CD4-positive, alpha-beta T cell treated with Interleukin-12 subunit alpha and Interleukin-12 subunit beta, for 1 hour (primary cell): ENCODE measurements at places on chromosomes 6 and 20.

GRCh38 chr6:168988801-168989200 lies 264.8 kb downstream of the THBS2 start:
- no peak for DNase-seq

DNA sequence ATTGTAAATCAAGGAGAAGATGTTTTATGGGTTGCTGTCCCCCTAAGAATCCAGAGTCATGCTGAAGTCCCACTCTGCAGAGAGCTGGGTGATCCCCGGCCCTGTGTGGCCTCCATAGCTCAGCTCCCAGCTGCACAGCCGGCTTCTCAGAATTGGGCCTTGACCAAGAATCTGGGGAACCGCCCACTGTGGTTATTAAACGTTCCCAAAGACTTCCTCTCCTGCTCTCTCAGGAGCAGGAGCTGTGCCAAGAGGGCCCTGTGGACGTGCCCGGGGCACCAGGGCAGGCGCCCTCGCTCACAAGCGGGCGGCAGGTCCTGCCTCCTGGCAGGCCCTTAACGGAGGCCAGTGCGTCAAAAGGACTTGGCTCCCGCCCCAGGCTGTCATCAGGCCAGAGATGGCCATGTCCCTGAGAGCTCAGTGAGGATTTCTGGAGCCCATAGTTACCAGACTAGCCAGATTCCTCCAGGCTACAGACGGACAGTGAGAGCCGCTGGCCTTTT lies 30.4 kb downstream of the ZC3H12D start:
- DNase-seq: no peak

GRCh38 chr6:19337101-19337500 lies 500.1 kb upstream of the ID4 start:
- DNase-seq: no peak

GRCh38 chr6:208938-209337 lies 83.3 kb upstream of the DUSP22 start:
- no peak for DNase-seq

DNA sequence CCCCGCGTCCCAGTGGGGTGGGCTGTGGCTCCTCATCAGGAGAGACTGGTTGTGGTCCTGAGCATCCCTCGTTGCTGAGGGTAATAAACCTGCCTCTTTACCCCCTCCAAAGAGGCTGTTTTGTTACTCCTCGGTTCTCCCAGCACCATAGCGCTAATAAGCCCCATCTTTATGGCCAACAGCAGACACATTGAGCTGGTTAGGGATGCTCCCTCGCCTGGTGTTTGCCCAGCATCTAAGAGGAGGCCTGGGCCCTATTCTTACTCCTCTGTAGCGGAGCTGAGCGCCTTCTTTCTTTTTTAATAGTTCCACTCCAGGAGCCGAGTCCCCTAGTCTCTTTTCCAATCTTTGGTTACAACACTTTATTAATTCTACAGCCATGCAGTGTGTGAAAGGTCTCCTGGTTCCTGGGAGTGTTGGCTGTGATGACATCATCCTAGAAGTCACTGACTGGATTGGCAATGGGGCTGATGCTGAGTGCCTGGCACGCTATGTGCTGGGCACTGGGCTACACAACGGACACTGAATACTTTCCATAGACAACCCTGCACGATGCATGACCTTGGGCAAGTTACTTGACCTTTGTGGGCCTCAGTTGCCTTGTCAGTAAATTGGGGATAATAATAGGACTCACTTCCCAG lies 50.6 kb upstream of the CCDC167 start:
- no peak for DNase-seq

DNA sequence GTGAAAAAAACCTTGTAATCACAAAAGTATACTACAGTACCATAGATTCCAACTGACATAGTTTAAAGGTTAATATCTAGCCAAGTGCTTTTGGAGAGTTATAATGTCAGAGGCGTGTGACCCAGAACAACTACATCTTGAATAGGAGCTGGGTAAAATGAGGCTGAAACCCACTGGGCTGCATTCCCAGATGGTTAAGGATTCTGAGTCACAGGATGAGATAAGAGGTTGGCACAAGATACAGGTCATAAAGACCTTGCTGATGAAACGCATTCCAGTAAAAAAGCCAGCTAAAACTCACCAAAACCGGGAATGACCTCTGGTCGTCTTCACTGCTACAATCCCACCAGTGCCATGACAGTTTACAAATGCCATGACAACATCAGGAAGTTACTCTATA lies 22.4 kb upstream of the KIAA0408 start:
- DNase-seq: no peak

- no peak for DNase-seq
These were observed 57.6 kb upstream of the IPCEF1 start for GRCh38 chr6:154414021-154414813.

DNA sequence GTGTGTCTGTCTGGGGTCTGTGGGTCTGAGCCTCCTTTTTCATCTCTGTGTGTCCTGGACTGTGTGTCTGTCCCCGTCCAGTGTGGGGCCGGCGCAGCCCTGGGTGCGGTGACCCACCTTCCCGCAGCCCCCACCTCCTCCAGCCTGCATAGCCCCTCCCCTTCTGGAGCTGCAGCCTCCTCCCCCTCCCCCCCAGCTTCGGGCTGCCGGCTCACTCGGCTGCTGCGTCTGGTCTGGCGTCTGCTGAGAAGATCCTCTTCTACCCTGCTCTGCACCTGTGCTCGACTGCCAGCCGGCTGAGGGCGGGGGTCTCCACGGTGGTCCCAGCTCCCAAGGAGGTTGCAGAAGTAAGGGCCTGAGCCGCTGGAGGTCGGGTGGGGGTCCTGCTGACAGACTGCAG lies 7.6 kb upstream of the LKAAEAR1 start:
- no peak for DNase-seq

DNA sequence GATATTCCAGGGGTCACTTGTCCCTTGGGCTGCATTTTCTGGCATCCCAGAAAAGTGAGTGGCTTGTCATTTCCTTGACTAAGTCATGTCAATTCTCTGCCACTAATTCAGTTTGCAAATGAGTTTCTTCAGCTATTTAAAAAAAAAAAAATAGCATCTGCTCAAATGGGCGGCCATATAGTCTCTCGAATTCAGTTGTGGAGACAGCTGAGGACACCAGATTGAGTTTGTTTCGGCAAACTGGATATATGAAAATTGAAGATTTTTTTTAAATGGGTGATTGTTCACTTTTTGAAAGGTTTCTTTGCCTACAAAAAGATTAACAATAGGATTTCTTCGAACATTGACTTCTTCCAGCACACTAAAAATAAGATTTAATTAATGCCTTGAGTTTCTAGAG lies 96.3 kb upstream of the TIAM2 start:
- no peak for DNase-seq

DNA sequence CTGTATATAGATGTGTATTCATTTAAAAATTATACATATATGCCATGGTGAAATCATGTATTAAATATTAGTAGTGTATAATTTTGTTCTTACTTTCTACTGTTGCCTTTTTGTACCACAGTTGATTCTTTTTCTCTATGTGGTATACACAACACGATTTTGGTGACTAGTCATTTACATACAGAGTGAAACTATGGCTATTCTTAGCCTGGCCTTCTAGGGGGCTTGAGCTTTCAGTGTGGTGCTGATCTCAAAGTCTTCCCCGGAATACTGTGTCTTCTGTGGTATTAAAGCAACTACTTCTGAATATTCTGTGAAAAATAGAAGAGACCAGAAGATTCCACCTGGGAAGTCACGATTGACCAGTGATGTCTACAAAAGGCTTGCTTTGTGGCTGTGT lies 301.9 kb downstream of the UTRN start:
- DNase-seq: no peak

DNA sequence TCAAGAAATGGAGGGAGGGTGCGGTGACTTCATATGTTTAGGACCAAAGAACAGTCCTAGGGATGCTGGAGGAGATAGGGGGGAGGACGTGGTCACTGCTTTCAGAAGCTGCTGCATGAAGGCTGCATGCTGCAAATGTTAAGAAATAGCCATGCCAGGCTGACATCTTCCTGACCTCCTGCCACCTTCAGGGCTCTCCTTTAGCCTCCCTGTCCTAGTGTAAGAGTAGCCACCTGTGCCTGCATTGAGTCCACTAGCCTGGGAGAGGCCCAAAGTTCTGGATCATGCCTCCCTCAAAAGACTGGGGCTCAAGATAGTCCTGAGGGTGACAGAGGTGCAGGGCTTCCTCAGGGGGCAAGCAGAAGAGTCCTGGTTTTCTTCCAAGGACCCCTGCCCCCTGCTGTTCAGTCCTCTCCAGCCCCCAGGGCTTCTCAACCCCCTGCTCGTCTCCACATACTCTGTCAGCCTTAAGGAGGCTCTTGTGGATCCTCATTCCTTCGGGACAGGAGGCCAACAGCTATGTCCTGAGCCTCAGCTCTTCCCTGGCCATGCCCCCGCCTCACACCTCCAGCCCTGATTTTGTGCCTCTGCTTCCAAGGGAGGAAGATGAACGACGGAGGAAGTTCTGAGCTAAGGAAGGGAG lies 96.3 kb downstream of the MRPL14 start:
- DNase-seq: no peak

DNA sequence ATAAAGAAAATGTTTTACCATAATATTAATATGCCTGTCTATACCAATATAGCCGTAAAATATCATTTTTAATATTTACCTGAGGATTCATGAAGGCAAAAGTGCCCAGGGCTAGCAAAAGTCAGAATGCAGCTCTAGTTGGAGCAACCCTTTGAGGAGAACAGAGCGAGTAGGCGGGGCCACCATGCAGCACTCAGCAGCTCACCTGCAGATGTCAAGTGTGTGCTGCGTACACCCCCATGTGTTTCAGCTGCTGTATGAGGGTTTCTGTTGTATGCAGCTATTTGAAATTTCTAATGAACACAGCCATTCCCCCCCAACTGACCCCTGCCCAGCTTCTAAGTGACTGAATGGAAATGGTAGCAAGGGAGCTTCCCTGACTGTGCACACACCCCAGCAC lies 508.0 kb downstream of the QKI start:
- DNase-seq: no peak

DNA sequence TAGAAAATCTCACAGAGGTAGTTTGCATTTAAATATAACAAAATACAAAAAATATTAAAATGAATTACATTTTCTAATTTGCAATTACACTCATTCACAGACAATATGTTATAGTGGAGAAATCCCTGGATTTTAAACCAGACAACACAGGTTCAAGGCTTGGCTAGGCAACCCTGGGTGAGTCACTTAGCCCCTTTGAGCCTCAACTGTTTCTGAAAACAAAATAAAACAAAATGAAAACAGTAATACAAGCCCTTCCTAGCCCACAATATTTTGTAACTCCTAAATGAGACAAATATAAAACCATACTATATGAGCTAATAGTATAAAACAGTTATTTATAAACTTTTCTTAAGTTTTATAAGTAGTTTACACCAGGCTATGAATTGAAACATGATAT lies 41.0 kb downstream of the UQCC1 start:
- no peak for DNase-seq

DNA sequence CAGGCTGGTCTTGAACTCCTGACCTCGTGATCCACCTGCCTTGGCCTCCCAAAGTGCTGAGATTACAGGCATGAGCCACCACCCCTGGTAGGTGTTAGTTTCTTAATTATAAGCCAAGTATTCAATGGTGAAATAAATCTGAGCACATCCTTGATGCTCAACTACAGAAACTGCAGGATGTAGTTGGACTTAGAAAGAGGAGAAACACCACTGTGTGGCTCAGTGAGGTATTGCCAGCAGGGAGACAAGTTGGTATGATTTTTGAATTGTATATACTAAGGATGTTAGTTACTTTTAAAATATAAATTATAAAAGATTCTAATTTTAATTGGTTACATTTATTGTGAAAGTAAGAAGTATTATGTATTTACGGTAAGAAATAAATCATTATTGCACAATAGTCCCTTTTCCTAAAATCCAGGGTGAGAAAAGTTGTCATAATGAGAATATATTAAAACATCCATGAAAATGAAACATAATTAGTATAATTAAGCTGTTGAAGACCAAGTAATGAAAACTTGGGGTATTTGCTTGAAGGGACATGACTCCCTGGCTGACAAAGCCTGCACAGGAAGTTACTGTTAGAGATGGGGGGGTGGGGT lies 17.6 kb downstream of the SLC18B1 start:
- no peak for DNase-seq

GRCh38 chr20:1373614-1374013 lies 19.2 kb downstream of the FKBP1A start:
- DNase-seq: no peak

DNA sequence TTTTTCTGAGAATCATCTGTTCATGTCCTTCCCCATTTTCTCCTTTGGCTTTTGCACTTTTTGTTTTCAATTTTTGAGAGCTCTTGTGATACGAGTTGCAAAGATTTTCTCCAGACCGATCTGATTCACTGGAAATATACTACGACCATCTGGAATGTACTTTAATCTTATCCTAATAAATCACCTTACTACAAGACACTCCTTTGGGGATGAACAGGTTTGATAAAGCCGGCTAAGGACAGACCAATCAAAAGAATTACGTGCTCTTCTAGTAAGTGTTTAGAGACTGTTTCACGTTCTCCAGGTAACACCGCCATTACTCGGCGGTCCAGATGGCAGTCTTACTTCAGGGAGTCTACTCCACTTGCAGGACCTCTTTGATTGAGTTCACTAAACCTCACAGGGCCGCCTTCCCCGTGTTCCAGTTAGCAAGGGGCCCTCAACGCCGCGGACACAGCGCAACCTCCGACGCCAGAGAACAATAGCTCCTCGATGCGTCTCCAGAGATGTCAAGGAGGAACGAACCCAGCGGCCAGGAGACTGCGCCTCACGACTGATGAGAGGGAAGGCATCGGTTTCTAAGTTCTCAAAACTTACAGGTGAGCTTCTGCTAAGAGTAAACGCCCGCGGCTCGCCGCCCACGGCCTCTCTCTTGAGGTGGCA lies 920 bp upstream of the WTAP start:
- DNase-seq: no peak

DNA sequence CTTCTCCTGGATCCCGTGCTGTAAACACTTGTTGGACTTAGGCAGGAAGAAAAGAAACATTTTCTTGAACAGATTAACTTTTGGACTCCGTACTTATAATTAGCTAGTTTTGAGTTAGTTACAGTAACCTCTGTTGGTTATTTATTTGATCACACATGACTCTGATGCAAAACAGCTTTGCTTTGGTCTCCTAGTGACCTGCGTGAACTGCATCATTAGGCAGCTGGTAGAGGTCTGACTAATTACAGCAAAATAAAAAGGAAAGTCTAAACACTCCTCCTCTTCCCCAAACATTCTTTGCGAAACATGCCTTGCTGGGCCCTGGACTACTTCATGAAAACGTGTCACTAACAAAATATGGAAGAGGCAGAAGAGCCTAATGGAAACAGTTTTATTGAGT lies 61.1 kb upstream of the ZFP64 start:
- no peak for DNase-seq

DNA sequence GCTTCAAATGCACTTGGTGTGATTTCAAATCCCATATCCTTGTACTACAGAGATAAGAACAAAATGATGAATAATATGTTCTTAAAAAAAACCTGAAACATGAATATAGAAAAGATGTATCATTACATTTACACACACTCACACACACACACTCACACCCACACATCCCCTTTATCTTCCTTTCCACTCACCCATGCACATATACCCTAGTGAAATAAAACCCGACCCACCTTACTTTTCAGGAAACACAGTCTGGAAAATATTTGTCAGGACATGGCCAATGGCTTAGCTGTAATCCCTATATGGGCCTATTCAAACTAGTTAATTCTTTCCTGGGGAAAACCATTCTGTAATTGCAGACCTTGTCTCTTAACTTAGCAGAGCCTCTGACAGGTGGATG lies 60.8 kb upstream of the EDN1 start:
- no peak for DNase-seq

- no peak for DNase-seq
These were observed 123.9 kb downstream of the CD83 start for GRCh38 chr6:14241255-14242070.
